ENCODE measurements at places on chromosomes 3 and 15. TPM values are rescaled to one million over a fixed set of nuclear protein-coding genes. Genes with fewer than 3 reads are reported as not detected.

- DNase-seq, result no peak
Observed at GRCh38 chr3:11513817-11514135, 129.9 kb downstream of the VGLL4 start.

DNA sequence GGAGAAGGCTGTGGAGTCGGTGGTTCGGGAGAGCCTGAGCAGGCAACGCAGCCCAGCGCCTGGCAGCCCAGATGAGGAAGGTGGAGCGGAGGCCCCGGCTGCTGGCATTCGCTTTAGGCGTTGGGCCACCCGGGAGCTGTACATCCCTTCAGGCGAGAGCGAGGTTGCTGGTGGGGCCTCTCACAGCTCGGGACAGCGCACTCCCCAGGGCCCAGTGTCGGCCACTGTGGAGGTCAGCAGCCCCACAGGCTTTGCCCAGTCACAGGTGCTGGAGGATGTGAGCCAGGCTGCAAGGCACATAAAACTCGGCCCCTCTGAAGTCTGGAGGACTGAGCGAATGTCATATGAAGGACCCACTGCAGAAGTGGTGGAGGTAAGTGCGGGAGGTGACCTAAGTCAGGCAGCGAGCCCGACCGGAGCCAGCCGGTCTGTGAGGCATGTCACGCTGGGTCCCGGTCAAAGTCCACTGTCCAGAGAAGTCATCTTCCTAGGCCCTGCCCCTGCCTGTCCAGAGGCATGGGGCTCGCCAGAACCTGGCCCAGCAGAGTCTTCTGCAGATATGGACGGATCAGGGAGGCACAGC is 26.7 kb downstream of the SYNM start:
- no peak for DNase-seq

- peak; percentile 53 for DNase-seq
Observed at GRCh38 chr3:183244219-183244618, 8.8 kb upstream of the B3GNT5 start.

GRCh38 chr15:26937134-26937533 is 33.8 kb upstream of the GABRG3 start:
- no peak for DNase-seq

The SYNM gene
- 329 TPM for total RNA-seq

Measured in left ventricle myocardium superior (tissue), 1 donor.